ENCODE measurements at places on chromosomes 1 and 21. TPM values are rescaled to one million over a fixed set of nuclear protein-coding genes. Genes with fewer than 3 reads are reported as not detected.

Gene C1orf185
- total RNA-seq = not detected

Gene MAP3K21
- 6.4 TPM for total RNA-seq

Gene LRIF1
- total RNA-seq = 7.9 TPM

DNA sequence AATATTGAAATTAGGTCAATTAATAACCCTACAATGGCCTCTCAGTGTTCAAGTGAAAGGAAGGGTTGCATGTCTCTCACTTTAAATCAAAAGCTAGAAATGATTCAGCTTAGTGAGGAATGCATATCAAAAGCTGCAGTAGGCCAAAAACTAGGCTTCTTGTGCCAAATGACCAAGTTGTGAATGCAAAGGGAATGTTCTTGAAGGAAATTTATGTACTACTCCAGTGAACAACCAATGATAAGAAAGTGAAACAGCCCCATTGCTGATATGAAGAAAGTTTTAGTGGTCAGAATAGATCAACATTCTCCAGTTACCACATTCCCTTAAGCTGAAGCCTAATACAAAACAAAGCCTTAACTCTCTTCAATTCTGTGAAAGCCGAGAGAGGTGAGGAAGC lies 10.0 kb downstream of the MAEL start:
- no peak for DNase-seq
- peaks cover 3% of the 10 kb centered on the region for H3K27me3 ChIP-seq

GRCh38 chr1:54922921-54923421 lies 36.0 kb upstream of the DHCR24 start:
- no peak for DNase-seq
- peaks cover 21% of the 10 kb centered on the region for H3K4me1 ChIP-seq
- H3K27me3 ChIP-seq = peaks cover 1% of the 10 kb centered on the region
- no peak overlapping the region for H3K27ac ChIP-seq
- no peak overlapping the region for H3K4me3 ChIP-seq

- H3K27me3 ChIP-seq = no peaks in the 10 kb centered on the region
- H3K36me3 ChIP-seq = no peaks in the 10 kb centered on the region
- peaks cover 15% of the 10 kb centered on the region for H3K4me1 ChIP-seq
- no peak for DNase-seq
- H3K27ac ChIP-seq = no peak overlapping the region
These were observed 163.5 kb upstream of the NFIA start for GRCh38 chr1:60918867-60919266.

DNA sequence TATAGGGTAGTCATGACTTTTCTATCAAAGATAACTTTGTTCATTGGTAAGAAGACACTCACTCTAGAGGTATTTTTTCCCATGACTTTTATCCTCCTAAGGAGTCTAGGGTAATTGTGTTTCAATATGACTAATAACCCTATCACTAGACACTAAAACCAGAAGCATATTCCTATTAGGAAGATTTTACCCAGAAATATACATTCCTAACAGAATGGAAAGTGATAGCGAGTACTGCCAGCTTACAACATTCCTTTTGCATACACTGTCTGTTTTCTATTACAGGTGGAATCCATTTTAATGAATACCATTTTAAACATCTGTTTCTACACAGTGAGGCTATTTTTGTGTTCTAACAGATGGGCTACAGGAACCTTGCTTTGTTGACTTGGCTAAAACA lies 31.4 kb upstream of the C1orf185 start:
- H3K36me3 ChIP-seq = no peaks in the 10 kb centered on the region
- H3K27me3 ChIP-seq = peaks cover 37% of the 10 kb centered on the region
- no peak overlapping the region for H3K27ac ChIP-seq
- no peaks in the 10 kb centered on the region for H3K4me1 ChIP-seq
- no peak overlapping the region for H3K4me3 ChIP-seq

GRCh38 chr21:16743317-16743716 lies 769.5 kb upstream of the CXADR start:
- peaks cover 32% of the 10 kb centered on the region for H3K4me1 ChIP-seq
- H3K27ac ChIP-seq = peak overlapping the region; percentile 30
- no peaks in the 10 kb centered on the region for H3K36me3 ChIP-seq
- no peak overlapping the region for H3K4me3 ChIP-seq
- no peak for DNase-seq
- H3K27me3 ChIP-seq = no peaks in the 10 kb centered on the region

DNA sequence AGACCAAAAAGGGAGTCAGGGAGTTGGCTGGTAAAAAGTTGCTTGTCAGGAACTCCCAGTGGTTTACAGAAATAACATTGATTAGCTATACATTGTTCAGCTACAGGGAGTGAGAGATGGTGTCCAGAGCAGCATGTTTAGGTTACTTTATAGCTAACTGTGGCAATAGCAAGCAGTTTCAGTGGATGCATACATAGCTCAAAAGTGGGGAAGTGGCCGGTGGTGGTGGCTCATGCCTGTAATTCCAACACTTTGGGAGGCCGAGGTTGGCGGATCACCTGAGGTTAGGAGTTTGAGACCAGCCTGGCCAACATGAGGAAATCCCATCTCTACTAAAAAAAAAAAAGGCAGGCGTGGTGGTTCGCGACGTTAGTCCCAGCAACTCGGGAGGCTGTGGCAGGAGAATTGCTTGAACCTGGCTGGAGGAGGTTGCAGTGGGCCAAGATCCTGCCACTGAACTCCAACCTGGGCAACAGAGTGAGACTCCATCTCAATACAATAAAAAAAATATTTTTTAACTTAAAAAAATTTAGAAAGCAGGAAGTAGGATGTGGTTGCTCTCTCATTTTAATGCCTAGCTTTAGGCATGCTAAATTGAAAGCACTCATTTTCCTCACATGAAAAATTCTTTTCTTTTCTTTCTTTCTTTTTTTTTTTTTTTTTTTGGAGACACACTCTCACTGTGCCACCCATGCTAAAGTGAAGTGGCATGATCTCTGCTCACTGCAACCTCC lies 109.7 kb downstream of the PPIAL4G start:
- H3K36me3 ChIP-seq = no peaks in the 10 kb centered on the region
- no peak overlapping the region for H3K4me3 ChIP-seq
- peaks cover 7% of the 10 kb centered on the region for H3K27me3 ChIP-seq
- no peak for DNase-seq

GRCh38 chr1:11736746-11737639 lies 1.1 kb downstream of the AGTRAP start:
- H3K27ac ChIP-seq = peak overlapping the region; percentile 44
- no peaks in the 10 kb centered on the region for H3K27me3 ChIP-seq
- peak overlapping the region; percentile 94 for H3K4me3 ChIP-seq
- no peak for DNase-seq
- H3K36me3 ChIP-seq = no peaks in the 10 kb centered on the region
- H3K4me1 ChIP-seq = peaks cover 17% of the 10 kb centered on the region

GRCh38 chr1:29676496-29676895 lies 440.2 kb downstream of the PTPRU start:
- no peaks in the 10 kb centered on the region for H3K27me3 ChIP-seq
- no peak overlapping the region for H3K4me3 ChIP-seq
- no peak for DNase-seq
- H3K36me3 ChIP-seq = no peaks in the 10 kb centered on the region
- peaks cover 4% of the 10 kb centered on the region for H3K4me1 ChIP-seq

DNA sequence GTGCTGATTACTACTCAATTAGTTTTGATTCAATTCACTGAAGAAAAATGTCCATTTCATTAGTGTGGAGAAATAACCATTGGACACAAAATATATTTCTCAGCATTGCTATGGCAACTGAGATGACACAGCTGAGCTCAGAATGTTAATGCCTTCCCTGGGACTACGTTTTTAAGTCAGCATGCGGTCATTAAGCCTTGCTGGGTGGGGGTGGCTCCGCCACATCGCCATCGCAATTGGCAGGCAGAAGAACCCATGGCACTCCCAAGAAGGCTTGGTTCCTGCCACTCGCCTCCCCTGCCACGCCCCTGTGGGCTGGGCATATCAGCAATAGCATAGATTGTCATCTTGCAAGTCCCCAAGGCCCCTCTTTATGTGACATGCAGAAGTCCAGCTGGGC lies 256.7 kb upstream of the CAMK1G start:
- H3K36me3 ChIP-seq = no peaks in the 10 kb centered on the region
- no peak for DNase-seq
- H3K27ac ChIP-seq = no peak overlapping the region
- H3K4me1 ChIP-seq = peaks cover 30% of the 10 kb centered on the region

GRCh38 chr1:175494011-175494554 lies 249.3 kb downstream of the TNR start:
- no peaks in the 10 kb centered on the region for H3K36me3 ChIP-seq
- H3K4me3 ChIP-seq = no peak overlapping the region
- no peak for DNase-seq
- H3K27me3 ChIP-seq = peaks cover 67% of the 10 kb centered on the region
- H3K4me1 ChIP-seq = no peaks in the 10 kb centered on the region
- H3K27ac ChIP-seq = no peak overlapping the region

DNA sequence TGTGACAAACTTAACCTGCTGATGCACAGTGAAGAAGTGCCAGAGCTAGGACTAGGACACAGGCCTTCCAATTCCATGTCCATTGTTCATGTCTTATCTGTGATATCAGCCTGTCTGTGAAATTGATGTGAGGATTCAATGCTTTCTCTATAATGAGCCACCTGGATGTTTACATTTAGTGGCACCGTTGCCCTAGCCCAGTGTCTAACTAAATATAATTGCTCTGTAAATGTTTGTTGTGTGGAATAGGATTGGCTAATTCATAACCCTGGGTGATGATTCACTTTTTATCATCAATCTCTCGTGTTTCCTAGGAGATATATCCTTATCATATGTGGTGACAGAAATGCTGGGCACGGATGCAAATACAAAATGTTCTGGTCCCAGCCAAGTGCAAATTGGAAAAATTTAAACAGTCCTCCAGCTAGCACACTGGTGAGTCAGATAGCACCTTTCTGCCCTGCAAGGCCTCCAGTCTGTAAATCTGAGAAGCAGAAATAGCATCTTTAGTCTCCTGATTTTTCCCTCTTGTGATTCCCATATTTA lies 46.9 kb upstream of the GNG12 start:
- DNase-seq = no peak
- no peaks in the 10 kb centered on the region for H3K4me1 ChIP-seq
- no peaks in the 10 kb centered on the region for H3K27me3 ChIP-seq
- H3K4me3 ChIP-seq = no peak overlapping the region

Measured in mesothelial cell of epicardium (in vitro differentiated cells).